ENCODE measurements at places on chromosomes 11 and 22.

- DNase-seq = no peak
These were observed 555.3 kb downstream of the BUD13 start for GRCh38 chr11:116217441-116217840.

DNA sequence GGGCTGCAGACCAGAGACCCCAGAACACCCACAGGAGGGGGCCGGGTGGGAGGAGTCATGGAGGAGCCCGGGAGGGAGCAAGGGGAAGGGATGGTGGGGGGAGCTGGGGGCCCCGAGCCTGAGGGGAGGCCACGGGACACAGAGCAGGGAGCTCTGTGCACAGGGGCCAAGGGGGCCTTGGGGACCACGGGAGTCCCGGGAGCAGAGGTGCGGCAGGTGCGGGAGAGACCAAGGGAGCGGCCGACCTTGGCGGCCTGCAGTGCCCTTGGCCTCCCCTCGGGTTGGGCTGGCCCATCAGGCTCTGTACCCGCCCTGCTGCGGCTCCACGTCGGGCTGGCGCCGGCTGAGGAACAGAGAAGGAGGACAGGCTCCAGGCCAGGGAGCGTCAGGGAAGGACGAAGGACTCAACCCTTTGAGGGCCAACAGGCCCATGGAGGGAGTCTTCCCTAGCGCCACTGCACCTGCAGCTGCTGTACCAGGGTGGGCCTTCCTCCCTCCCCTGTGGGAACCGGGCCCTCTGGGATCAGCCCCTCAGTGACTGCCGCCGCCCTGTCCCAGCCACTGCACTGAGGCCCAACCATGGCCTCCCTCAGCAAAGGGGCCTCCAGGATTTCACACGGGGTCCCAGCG lies 17.8 kb upstream of the BRSK2 start:
- DNase-seq = no peak

- no peak for DNase-seq
These were observed 1.6 kb downstream of the TRIM68 start for GRCh38 chr11:4606231-4607015.

DNA sequence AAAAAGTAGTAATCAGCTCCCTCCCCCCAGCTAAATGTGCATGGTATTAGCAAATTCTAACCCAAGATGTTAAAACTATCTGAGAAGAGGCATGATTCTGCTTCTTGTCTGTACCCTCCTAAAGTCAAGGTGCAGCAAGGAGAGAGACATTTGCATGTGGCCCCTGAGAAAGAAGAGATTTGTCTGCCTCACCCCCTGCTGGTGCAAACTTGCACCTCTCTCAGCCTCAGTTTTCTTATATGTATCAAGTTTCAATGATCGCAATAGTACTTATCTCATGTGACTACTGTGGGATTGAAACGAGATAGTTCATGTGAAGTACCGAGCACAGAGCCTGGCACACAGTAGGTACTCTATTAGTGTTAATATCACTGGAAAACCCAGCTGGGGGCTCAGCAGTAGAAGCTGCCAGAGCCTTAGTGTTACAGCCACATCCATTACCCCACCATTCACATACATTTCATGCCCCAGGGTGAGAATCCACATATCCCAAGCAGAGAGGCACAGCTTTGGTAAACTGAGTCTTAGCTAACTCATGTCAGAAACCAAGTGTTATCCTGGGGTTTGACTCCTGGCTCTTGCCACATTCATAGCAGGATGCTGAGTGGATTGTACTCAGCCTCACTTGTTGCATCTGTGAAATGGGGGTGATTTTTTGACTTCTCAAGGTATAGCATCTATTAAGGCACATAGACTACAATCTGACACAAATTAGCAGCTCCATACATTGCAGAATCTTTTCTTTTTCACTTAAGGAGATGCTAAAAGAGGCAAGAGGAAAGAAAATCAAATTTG lies 24.9 kb downstream of the CD44 start:
- DNase-seq = no peak

GRCh38 chr22:43000441-43001175 lies 14.3 kb downstream of the PACSIN2 start:
- DNase-seq = no peak

DNA sequence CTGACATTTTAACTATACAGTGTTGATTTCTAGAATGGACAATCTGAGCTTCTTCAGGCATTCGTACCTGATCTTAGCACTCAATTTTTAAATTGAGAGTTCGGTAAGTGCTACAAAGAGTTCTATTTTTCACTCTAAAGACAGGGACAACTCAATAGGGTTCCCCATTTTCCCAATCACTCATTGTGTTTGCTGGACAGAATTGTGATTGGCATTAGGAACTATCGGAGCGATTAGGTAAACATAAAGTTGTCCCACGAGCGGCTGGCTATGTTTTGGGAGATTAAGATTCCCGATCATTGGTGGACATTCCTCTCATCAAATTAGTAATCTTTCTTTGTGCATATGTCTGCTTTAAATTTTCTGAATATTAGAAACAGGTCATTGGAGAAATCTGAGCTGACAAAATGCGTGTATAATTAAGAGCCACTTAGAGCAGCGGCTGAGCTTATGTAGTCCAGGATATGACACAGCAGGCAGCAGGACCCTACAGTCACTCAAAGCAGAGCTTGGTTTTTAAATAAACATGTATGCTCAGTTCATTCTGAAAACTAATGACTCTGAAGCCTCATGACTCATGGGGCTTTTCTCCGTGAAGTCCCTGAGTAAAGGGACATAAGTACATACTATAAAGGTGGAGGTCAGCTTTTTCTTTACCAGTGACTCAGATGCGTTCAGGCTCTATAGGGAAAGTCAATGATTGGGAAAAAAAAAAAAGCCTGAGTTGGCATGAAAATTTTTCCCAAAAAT lies 109.4 kb downstream of the GRIA4 start:
- DNase-seq = no peak

- no peak for DNase-seq
These were observed 23.4 kb upstream of the ROBO3 start for GRCh38 chr11:124841840-124842239.

- DNase-seq = no peak
These were observed 486 bp downstream of the STIM1 start for GRCh38 chr11:3855808-3856491.

- peak; percentile 16 for DNase-seq
These were observed 92.1 kb upstream of the MTMR2 start for GRCh38 chr11:96015906-96016565.

GRCh38 chr22:50583294-50583861 lies 729 bp upstream of the CHKB start:
- DNase-seq = no peak

DNA sequence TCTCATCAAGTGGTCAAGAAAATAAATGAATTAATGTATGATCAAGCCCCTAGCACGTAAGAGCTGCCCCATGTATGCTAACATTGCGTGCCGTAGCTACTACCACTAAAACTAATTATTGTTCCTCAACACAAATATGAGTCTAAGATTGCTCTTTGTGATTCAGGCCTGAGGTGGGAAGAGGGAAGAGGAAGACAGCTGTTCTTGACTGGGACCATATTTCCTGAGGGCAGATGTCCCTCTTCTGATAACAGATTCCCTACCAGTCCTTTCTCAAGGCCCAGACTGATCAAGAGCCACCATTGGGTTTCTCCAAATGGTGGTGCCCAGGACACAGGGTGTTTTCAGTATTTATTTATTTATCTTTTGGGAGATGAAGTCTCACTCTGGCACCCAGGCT lies 87.2 kb upstream of the CADM1 start:
- DNase-seq = no peak

All from stimulated activated CD4-positive, alpha-beta T cell treated with anti-CD3 and anti-CD28 coated beads, Interleukin-1b, Interleukin-23, amount 100 ng/mL, for 1 hour (primary cell).